ENCODE measurements at places on chromosomes 3 and 15.

DNA sequence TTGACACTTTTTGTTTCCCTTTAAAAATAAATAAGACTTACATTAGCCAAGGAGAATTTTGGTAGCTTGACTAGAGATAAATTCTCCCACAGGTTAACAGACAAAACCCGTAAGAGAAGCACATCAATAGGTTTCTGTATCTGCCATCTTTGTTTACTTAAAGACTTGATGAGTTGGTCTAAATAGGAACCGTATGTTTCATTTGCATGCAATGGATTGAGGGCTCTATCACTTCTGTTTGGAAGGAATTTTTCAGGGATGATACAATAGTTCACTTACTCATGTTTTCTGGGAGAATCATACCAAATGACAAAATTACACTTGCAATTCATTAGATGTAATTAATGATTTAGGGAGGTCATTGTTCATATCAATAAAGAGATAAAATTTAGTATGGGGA is 631.5 kb upstream of the NR2F2 start:
- no peak for DNase-seq

DNA sequence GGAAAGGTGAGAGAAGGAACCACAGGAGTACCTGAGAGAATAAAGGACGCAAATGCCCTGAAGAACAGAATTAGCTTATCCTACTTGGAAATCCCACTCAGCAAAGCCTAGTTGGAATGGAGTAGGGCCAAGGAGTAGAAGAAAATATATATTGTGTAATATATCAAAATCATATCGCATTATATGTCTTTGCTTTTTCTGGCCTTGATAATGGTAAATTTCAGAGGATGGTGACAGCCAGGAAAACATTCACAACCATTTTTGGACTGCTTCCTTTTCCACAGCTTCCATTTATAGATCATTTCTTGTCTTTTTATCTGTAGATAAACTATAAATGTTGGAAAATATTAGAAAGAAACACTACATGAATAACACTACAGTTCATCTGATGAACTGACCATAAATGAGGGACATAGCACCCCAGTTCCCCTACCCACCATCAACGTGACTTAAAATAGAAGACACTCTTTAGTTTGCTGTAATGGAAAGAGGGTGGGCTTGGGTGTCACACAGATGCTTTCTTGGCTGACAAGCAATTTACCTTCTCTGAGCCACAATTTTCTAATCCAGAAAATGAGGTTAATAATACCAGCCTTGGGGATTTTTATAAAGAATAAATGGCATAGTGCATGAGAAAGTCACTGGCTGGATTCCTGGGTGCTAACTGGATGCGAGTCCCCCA is 569.6 kb downstream of the NTRK3 start:
- no peak for DNase-seq

- no peak for DNase-seq
Measured at GRCh38 chr3:155179437-155179827, 99.3 kb downstream of the MME start.

GRCh38 chr15:89912674-89913396 is at the start of gene ARPIN:
Gene ARPIN, minus strand, starts transcription at chr15:89912952. Its CDS starts 117 bp downstream, at chr15:89912835.
- DNase-seq = no peak

DNA sequence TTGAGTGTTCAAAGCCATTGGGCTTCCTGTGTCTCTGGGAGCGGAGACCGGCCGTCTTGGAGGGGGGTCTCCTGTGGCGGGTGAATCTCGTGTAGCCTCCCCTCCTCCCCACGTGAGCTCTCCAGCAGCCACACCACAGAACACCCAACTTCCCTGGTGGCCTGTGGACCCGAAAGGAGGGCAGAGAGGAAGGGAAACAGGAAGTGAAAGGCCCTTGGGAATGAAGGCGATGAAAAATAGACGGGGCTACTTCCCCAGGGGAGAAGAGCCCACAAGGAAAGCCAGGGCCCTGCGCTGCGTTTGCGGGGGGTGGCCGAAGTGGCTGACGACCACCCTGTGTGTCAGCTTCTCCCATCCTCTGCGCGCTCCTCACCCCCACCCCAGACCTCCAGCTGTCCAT is 5.4 kb downstream of the ANKRD63 start:
- DNase-seq = no peak

DNA sequence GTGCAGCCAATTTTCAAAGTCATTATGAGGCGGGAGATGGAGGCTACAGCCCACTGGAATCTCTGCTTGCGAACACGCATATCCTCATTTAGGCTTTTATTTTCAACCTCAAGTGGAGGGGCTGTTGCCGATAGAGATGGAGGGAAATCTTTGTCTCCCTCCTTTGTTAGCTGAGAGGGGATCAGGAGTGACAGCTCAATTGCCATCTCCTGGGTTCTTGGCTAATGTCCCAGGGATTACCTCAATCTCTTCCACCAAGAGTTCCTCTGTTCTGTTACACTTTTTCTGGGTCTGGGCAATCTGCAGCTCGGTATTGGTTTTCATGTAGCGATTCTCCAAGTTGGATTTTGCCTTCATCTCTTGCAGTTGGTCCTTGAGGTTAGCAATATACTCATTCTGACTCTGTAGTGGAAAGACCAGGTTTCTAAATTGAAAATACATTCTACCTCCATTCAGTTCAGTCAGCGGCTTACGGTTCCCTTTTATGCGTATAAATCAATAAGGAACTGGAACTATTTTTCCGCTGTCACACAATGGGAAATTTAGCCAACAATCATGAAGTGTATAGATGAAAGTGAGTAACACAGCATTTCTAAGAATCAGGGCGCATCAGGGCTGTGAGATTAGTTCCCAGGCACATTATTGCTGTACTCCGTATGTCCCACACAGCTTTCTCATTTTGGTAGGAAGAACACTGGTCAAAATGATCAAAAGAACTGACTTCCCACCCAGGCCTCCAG is 36.2 kb upstream of the RPL35A start:
- DNase-seq = no peak
